ENCODE measurements at places on chromosomes 13 and 19. TPM values are rescaled to one million over a fixed set of nuclear protein-coding genes. Genes with fewer than 3 reads are reported as not detected.

Gene SCEL
- not detected for total RNA-seq

Gene PPP1R13L
- total RNA-seq, result 230 TPM

DNA sequence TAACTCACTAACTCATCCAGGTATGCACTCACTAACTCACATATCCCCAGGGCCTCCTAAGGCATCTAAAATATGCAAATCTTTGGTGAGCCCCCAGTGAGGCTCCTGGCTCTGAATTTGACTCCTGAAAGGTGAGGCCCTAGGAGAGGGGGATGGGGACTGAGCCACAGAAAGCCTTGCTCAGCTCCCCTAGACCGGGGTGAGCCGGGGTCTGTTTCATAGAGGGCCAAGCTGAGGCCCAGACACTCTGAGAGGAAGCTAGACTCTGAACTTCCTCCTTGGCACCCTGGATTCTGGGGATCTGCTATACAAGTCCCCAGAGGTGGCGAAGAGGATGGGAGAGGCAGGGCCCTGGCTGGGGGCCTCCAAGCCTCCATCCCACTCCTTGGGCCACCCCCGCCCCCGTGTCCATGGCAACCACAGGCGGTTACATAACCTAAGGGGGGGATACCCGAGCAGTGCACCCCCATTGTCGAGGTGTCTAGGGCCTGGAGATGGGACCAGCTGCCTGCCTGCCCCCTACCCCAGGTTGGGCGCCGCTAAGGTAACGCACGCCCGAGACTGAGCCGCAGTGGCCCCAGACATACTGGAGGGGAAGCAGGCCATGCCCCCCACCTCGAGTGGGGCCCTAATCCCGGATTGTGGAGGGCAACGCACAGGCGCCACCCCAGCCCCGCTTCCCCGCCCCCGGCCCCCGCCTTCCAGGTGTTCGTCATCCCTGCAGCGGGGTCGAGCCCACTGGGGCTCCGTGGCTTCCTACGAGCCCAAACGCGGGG, 646 bp downstream of the ABHD8 start:
- DNase-seq, result no peak

DNA sequence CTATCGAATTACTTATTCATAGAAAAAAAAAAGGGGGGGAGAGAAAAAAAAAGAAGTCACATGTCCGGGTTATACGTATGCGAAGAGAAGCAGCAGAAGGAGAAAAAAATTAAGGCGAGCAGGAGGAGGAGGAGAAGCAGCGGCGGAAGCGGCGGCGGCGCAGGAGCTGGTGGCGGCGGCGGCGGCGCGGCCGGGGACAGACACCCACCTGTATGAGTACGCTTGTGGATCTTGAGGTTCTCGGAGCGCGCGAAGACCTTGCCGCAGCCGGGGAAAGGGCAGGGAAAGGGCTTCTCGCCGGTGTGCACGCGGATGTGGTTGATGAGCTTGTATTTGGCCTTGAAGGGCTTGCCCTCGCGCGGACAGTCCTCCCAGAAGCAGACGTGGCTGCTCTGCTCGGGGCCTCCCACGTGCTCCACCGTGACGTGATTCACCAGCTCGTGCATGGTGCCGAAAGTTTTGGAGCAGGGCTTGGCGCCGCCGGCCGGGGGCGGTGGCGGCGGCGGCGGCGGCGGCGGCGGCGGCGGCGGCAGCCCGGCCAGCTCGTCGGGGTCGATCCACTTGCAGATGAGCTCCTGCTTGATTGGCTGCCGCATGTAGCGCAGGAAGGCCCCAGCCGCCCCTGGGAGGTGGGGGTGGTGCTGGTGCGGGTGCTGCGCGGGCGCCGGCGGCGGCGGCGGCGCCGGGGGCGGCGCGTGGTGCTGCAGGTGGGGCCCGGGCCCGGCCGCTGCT, 1.5 kb downstream of the ZIC5 start:
- DNase-seq, result peak; percentile 23

DNA sequence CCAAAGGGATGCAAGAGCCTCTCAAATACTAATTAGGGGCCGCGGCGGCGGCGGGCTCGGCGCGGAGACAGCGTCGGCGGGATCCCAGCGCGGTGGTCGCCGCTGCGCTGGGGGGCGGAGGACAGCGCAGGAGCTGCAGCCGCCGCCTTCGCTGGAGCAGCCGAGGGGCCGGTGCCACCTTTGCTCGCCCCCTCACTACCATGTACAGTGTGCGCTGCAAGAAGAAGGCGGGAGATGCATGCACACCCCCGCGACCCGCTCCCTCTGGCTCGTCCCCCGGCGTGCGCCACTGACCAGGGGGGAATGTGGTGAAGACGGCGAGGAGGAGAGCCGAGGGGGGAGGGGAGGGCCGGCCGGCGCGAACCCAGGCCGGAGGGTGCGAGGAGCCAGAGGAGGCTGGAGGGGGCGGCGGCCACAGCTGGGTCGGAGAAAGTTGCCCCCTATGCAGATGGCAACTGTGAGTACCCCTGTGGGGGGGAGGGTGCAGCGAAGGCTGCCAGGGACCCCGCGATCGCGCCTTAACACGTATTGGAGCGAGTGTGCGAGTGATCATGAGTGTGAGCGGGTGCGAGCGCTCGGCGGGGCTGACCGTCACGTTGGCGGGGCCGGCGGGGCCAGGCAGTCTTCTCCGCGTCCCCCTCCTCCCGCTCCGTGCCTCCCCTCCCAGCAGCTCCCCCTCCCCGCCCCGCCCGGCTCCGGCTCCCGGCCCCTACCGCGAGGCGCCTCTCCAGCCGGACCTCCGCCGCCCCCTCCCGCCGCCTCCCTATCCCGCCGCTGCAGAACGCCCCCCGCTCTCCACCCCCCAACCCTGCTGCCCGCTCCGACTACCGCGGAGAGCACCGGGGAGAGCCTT, 808 bp downstream of the SLITRK5 start:
- DNase-seq, result no peak

Gene JAK3
- total RNA-seq, result 0.93 TPM

Gene IZUMO1
- total RNA-seq, result not detected

- DNase-seq, result no peak
Measured at GRCh38 chr13:44523146-44524015, 52.7 kb downstream of the TSC22D1 start.

Gene VRK3
- 20.5 TPM for total RNA-seq

DNA sequence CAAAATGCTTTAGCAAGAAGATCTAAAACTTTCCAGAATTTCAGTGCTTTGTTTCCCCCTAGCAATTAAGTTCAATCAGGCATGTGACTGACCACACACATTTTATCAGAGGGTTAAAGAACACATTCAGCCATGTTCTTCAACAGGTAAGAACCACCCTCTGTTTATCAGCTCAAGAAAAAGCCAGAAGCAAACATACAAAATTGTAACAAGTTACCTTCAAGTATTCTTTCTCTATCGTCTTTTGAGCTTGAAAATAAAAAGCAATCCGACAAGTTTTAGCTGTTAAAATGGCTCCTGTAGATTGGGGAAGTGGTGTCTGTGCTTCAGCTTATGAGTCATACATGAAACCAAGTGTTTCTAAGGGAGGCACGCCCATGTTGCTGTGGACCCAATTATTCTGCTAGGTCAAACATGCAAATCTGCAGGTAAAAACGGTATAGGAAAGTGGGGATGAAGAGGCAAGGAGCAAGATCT, at the start of gene ELF1:
TSS of gene ELF1 (minus strand) at position 306 of the 477 bp plus-strand sequence. CDS start 37,262 bp downstream, outside the sequence.
- DNase-seq, result no peak

Gene ZSCAN22
- total RNA-seq, result 2.6 TPM

GRCh38 chr19:7355871-7356270, 7.1 kb downstream of the ARHGEF18 start:
- no peak for DNase-seq

- no peak for DNase-seq
Measured at GRCh38 chr13:78198821-78199220, 280.2 kb upstream of the EDNRB start.

- DNase-seq, result no peak
Measured at GRCh38 chr13:42354241-42355091, 82.5 kb downstream of the AKAP11 start.

GRCh38 chr13:77002590-77003190, 10.8 kb downstream of the CLN5 start:
- DNase-seq, result no peak

Gene ZNF560
- total RNA-seq, result not detected

GRCh38 chr19:45352914-45353796, 12.6 kb downstream of the KLC3 start:
- no peak for DNase-seq

DNA sequence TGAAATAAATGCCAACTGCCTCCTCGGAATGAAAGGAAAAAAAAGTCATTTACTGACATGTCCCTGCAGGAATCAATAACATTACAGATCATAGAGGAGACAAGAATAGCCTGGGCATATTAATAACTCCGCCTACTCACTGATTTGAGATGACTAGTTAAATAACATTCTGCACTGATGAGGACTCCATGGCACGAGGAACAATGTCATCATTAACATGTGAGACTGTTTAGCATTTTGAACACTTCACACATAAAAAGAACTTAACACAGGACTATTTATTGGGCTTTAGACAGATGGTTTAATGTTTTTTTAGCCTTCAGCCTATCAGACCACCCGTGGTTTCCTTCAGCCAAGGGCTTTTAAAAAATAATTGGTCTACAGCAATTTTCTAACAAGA, 170.1 kb downstream of the OLFM4 start:
- no peak for DNase-seq

Gene ZNF426
- 9.6 TPM for total RNA-seq

Gene GFY
- total RNA-seq, result not detected

Gene RASIP1
- 22.9 TPM for total RNA-seq

DNA sequence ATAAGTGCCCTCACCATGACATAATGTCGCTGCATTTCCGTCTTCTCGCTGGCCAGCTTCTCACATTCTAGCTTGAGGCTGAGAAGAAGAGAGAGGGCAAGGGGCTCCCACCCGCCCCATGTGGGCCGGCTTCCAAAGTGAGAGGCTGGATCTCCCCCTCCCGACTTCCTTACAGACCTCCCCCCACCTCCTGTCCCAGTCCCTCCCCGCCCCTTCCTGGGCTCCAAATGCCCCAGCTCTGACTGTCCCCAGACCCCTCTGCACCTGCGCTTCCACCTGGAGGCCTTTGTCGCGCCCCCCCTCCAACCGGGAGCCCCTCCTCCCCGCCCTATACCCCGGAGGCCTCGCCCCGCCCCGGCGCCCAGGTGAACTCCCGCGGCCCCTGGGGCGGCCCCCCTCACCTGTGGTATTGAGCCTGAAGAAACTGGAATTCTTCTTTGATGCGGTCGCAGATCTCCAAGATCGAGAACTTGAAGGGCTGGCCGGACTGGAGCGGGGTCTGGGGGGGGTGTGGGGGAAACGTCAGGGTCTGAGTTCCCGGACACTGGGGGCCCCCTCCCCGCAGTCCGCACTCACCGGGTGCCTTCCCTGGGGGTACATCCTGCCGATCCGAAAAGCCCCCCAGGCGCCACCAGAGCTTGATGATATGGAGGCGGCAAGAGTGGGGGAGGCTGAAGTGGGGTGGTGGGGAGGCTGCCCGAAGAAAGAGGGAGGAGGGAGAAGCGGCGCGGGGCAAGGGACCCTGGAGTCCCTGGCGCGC, 595 bp downstream of the TLE2 start:
- DNase-seq, result no peak

Gene RDH8
- not detected for total RNA-seq

Gene TYROBP
- total RNA-seq, result 85.4 TPM

DNA sequence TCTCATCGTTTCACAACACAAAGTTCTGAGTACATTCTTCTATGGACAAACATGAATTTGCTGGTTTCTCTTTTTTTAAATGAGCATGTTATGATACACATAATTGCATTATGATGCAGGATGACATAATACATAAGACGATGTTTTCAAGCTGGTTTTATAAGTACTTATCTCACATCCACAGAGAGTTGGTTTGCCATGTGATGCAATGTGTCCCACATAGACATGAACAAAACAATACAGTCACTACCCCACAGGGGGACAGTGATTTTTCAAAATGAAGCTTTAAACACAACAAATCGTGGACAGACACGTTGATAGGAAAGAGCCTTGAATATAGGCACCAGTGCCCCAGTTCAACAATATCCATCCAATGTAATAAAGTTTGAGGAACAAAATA, 447.1 kb downstream of the KLF12 start:
- DNase-seq, result no peak

Gene POLRMT
- 30.4 TPM for total RNA-seq

- DNase-seq, result no peak
Measured at GRCh38 chr13:29050719-29051118, 230.6 kb downstream of the MTUS2 start.

DNA sequence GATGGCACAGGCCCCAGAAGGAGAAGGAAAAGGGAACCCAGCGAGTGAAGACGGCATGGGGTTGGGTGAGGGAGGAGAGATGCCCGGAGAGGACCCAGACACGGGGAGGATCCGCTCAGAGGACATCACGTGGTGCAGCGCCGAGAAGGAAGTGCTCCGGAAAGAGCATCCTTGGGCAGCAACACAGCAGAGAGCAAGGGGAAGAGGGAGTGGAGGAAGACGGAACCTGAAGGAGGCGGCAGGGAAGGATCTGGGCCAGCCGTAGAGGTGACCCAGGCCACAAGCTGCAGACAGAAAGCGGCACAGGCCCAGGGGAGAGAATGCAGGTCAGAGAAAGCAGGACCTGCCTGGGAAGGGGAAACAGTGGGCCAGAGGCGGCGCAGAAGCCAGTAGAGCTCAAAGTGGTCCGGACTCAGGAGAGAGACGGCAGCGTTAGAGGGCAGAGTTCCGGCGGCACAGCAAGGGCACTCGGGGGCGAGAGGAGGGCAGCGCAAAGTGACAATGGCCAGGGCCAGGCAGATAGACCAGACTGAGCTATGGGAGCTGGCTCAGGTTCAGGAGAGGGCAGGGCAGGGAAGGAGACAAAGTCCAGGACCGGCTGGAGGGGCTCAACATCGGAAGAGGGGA, 1.1 kb downstream of the PPP1R12C start:
- DNase-seq, result peak; percentile 85

DNA sequence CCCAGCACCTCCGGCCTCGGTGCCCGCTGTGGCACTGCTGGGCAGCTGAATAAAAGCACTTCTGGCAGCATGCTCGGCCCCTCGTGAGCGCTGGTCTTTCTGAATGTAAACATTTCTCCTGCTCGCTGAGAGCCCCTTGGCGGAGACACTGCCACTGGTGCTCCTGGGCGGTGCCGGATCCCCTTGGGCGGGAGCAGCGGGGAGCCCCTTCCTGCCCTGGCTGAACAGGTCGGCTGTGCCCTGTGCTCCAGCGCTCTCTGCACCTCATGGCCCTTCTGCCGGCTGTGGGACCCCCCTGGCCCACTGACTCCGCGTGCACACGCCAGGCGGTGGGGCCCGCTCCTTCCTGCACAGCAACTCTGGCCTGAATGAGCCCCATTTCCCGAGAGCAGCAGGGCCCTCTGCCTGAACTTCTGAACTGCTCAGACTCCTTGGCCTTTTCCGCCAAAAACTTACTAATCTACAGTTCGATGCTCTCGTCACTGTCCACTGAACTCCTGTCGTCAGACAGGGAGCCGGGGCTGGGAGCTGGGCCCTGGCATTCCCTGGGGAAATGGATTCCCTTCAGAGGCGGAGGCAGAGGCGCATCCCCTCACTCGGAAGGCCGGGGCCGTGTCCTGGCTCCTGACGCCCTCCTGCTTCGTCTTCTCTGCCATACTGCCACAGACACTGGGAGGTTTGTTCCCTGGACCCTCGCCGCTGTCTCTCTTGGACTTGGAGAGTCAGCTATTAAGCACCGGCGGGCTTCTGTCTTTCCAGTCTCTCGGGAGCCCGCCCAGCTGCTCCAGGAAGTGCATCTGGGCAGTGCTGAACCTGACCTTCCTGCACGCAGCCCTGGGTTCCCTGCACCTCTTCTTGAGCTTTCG, 14.2 kb downstream of the RB1 start:
- DNase-seq, result no peak

GRCh38 chr19:40692212-40692551, 1.7 kb upstream of the NUMBL start:
- DNase-seq, result no peak

- DNase-seq, result no peak
Measured at GRCh38 chr19:34734537-34735103, 577 bp downstream of the ZNF181 start.

Gene RTBDN
- not detected for total RNA-seq
